Cardiac muscle cell (in vitro differentiated cells and primary cell): ENCODE measurements at places on chromosomes 12 and 14. TPM values are rescaled to one million over a fixed set of nuclear protein-coding genes. Genes with fewer than 3 reads are reported as not detected.

The ANKRD33 gene
- 0.30 TPM in 1 of 2 replicates, not detected in the other for total RNA-seq

- no peaks in the 10 kb centered on the region for H3K36me3 ChIP-seq
- H3K4me3 ChIP-seq: no peak overlapping the region
- H3K4me1 ChIP-seq: peaks cover 23% of the 10 kb centered on the region
- H3K27ac ChIP-seq: no peak overlapping the region
These were observed 129.3 kb upstream of the RASSF8 start for GRCh38 chr12:25829192-25829591.

The CLEC9A gene
- total RNA-seq: not detected in 2 replicates

The CCDC175 gene
- total RNA-seq: not detected in 2 replicates

The IRAK3 gene
- total RNA-seq: 0.14 and 0.27 TPM in 2 replicates

DNA sequence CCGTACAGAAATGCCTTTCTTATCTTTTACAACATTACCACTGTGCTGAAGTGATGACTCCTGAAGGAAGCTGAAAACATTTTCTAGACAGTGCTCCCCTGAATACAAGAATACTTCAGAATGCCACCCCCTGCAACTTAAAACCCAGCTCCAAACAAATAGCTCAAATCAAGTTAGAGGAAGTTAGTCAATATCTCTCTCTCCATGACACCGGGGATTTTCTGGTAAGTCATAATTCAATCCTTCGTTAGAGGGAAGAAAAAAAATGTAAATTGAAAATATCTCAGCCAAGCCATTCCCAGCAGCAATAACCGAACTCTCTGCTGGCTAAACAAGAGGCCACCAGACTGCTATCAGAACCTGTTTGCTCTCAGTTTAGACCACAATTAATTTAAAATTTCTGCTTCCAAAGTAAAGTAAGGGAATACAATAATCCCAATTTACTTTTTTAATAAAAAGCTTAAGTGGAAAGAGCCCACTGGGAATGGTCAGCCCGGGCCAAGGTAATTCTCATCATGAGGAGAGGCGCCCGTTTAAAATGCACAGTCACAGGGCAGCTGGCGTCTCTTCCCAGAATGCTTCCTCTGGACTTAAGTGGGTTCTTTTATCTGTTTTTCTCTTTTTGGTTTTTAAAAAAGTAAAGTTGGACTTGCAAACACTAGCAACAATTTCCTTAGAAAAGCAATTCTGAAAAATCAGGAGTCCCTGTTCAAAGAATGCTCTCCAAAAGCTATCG, 710.1 kb upstream of the STXBP6 start:
- no peak overlapping the region for H3K4me3 ChIP-seq
- no peak overlapping the region for H3K27ac ChIP-seq
- no peak for DNase-seq
- no peaks in the 10 kb centered on the region for H3K4me1 ChIP-seq
- H3K27me3 ChIP-seq: no peaks in the 10 kb centered on the region
- H3K36me3 ChIP-seq: no peaks in the 10 kb centered on the region

GRCh38 chr12:13435235-13435933, 238.9 kb downstream of the EMP1 start:
- no peak for DNase-seq
- H3K27me3 ChIP-seq: no peaks in the 10 kb centered on the region
- peaks cover 6% of the 10 kb centered on the region for H3K4me1 ChIP-seq
- no peaks in the 10 kb centered on the region for H3K36me3 ChIP-seq
- H3K4me3 ChIP-seq: no peak overlapping the region

The PAX9 gene
- total RNA-seq: not detected in 2 replicates

DNA sequence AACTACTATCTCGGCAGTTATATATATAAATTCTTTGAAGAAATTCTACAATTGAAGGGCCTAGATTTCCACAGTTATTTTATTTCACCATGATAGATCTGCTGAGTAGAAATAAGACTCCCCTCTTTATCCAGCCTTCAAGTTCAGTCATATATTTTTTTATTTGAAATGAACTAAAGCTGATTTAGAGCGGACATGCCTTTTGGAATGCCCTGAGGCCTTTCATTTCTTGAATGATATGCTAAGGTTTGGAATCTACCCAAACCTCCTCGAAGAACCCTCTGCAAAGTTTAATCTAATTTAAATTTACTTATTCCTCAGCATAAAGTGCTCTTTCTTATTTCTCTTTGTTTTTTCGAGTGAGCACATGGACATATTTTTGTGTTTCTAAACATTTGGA, 15.1 kb downstream of the SIX1 start:
- peaks cover 53% of the 10 kb centered on the region for H3K27me3 ChIP-seq
- no peak for DNase-seq
- no peak overlapping the region for H3K27ac ChIP-seq

- no peak overlapping the region for H3K27ac ChIP-seq
- no peaks in the 10 kb centered on the region for H3K4me1 ChIP-seq
- DNase-seq: no peak
- H3K27me3 ChIP-seq: peaks cover 91% of the 10 kb centered on the region
- H3K36me3 ChIP-seq: no peaks in the 10 kb centered on the region
These were observed 42.9 kb upstream of the LHX5 start for GRCh38 chr12:113514602-113515001.

The BCL2L2 gene
- total RNA-seq: 28.6 and 40.7 TPM in 2 replicates

DNA sequence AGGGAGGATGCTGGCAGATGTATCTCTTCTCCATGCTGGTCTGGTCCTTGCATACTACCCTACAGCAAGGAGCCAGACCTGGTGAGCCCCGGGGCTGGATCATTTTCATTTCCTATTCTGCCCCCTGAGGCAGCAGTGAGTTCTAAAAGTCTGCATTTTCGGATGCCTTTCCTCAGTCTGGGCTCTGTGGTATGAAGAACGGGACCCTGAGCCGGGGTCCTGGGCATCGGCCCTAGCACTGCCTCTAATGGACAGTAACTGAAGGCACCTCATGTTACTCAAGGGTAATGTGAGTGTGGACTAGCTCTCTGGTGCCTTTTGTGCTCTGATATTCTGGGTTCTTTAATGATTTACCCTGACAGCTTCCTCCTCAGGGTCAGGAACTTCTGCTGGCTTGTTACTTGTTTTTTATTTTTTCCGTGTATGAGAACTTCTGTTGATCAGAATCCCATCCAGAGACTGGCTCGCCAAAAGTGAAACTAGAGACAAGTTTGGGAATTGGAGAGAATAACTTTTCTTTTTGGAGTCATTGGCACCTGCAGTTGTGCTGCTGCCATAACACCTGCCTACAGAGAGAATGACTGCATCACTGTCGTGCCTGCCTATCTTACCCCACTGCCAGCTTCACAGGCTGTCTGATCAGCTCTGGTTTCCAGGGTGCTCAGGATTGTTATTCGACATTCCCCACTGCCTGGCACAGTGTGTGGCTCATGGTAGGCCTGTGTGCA, 62.3 kb downstream of the SUSD6 start:
- H3K4me1 ChIP-seq: peaks cover 9% of the 10 kb centered on the region
- DNase-seq: no peak
- no peaks in the 10 kb centered on the region for H3K36me3 ChIP-seq
- H3K27me3 ChIP-seq: no peaks in the 10 kb centered on the region
- H3K27ac ChIP-seq: no peak overlapping the region
- H3K4me3 ChIP-seq: no peak overlapping the region

- no peak for DNase-seq
- H3K4me3 ChIP-seq: no peak overlapping the region
- no peaks in the 10 kb centered on the region for H3K27me3 ChIP-seq
These were observed 338.7 kb downstream of the SLC16A7 start for GRCh38 chr12:59934486-59934885.

The SERPINA6 gene
- total RNA-seq: not detected in 2 replicates

- peaks cover 31% of the 10 kb centered on the region for H3K36me3 ChIP-seq
- no peaks in the 10 kb centered on the region for H3K4me1 ChIP-seq
- DNase-seq: no peak
These were observed 17.1 kb upstream of the PUS1 start for GRCh38 chr12:131911851-131912477.

DNA sequence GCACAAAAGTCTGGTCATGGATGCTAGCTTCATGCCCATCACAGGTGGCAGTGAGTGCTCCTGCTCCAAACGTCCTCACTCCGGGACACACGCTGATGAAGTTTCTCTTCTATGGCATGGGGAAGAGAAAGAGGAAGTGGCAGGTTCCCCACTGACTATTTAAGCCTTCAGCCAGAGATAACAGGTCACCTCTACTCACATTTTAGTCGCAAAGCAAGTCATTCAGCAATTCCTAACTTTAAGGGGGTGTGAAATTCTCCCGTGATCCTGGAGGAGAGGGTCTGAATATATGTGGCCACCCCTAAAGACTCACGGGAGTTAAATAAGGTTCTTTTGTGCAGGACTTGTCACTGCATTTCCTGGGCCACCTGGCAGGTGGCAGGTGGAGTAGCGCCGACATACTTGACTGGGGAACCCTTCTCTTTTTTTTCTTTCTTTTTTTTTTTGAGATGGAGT, 18.8 kb upstream of the RCOR1 start:
- no peaks in the 10 kb centered on the region for H3K27me3 ChIP-seq
- no peak overlapping the region for H3K27ac ChIP-seq
- peaks cover 8% of the 10 kb centered on the region for H3K4me1 ChIP-seq

DNA sequence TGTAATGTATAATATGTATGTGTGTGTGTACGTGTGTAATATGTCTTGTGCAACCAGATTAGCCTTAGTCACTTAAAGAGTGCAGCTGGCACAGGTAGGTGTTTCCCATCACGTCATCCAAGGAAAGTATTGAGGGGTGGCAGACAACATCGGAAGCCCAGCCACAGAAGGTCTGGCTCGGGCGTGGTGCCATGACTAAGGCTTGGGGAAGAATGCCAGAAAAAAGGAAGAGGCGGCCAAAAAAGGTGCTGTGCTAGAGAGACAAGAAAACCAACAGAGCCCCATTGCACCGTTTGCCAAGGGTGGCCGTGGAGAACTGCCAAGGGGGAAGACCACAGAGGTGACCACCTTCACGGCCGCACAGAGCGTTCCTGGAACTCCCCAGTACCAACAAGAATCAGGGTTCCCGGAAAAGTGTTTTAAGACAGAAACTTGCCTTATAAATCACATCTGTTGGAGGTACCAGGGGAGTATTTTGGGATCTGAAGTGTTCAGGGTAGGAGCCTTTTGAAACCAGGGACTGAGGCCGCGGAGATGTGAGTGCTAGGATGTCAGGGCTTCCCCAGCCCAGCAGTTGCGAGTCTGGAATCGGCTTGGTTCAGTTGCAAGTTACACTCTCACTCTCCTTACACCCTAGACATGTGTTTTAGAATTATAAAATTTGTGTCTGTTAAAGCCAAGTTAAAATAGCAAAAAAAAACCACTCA, 131.2 kb upstream of the DYRK2 start:
- H3K4me1 ChIP-seq: no peaks in the 10 kb centered on the region
- no peaks in the 10 kb centered on the region for H3K36me3 ChIP-seq
- no peak overlapping the region for H3K27ac ChIP-seq
- peak; percentile 27 for DNase-seq
- no peak overlapping the region for H3K4me3 ChIP-seq

The CATSPERB gene
- not detected in 2 replicates for total RNA-seq

DNA sequence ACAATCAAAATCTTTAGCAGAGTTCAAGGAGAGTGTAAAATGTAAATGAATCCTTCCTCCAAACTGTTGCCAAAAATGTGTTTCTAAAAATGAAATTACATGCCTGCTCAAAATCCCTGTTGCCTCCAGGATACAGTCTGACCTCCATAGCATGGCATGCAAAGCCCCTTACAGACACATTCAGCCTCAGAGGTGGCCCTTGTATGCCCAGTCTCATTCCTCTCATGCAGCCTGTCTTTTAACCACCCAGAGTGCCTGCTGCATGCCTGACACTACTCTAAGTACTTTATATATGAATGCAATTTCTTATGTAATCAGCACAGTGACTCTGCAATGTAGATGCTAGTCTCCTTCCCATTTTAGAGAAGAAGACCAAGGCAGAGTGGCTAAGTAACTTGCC, 24.4 kb upstream of the PTPRQ start:
- peak; percentile 2 for DNase-seq
- no peak overlapping the region for H3K4me3 ChIP-seq
- no peaks in the 10 kb centered on the region for H3K36me3 ChIP-seq
- no peaks in the 10 kb centered on the region for H3K4me1 ChIP-seq
- no peaks in the 10 kb centered on the region for H3K27me3 ChIP-seq
